ENCODE measurements at places on chromosomes 4 and X. TPM values are rescaled to one million over a fixed set of nuclear protein-coding genes. Genes with fewer than 3 reads are reported as not detected.

- DNase-seq: no peak
These were observed 39.5 kb downstream of the LEF1 start for GRCh38 chr4:108129196-108129595.

DNA sequence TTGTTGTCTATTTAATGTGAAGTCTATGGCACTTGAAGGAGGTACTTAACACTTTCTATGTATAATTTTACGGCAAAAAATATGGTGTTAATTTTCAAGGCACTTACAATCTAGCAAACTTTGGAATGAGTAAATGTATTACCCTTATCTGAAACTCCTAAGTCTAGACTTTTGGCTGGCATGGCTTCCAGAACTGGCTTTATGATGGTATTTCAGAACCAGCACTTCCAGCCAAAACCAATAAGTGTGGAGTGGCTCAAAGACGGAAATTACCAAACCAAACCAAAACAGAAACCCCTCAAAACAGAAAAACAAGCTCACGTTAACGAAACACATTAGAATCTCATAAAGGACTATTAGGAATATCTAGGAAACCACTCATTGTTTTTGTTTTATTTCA is 205.6 kb upstream of the HAND2 start:
- no peak for DNase-seq

DNA sequence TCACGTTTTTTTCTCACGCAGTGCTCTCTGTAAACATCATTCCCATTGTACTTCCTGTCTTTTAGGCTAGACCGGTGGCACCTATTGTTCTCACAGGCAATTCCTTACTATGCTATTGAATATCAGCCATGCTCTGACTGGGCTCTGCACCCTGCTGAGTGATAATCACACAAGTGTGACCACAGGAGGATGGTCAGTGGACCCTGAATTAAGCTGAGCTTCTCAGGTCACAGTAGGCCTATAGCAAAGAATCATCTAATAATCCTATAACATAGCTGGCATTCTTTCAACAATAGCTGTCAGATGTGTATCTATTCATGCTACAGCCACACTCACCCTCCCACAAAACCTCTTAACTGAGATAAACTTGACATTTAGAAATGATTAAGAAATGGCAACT is 2399.8 kb upstream of the TENM3 start:
- DNase-seq: no peak

- DNase-seq: no peak
These were observed 77.1 kb downstream of the SLC9A7 start for GRCh38 chrX:46681849-46682248.

- DNase-seq: no peak
These were observed 1.7 kb upstream of the IQSEC2 start for GRCh38 chrX:53283099-53283498.

DNA sequence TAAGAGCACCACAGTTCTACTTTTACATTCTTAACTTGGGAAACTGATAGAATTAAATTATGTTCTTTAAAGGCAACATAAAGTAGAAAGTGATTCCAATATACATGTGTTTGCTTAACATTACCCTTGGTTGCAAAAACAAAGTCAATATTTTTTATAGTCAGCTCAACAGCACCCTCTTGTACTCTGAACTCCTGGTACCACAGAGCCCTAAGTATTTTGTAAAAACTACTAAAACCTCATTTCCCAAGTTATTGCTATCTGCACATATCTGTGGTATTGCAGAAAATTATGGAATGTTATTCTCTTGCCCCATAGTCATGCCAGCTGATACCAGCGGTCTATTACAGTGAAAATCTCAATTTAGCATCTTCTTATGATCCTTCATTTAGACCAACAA is 2.9 kb downstream of the KIF4A start:
- no peak for DNase-seq

- DNase-seq: no peak
These were observed 42.5 kb downstream of the UNC5C start for GRCh38 chr4:95506264-95506663.

LGI2 gene
- total RNA-seq: 6.1 TPM
